CD4-positive, alpha-beta T cell treated with Interleukin-1 beta for 1 hour (primary cell): ENCODE measurements at places on chromosomes 16 and 17.

DNA sequence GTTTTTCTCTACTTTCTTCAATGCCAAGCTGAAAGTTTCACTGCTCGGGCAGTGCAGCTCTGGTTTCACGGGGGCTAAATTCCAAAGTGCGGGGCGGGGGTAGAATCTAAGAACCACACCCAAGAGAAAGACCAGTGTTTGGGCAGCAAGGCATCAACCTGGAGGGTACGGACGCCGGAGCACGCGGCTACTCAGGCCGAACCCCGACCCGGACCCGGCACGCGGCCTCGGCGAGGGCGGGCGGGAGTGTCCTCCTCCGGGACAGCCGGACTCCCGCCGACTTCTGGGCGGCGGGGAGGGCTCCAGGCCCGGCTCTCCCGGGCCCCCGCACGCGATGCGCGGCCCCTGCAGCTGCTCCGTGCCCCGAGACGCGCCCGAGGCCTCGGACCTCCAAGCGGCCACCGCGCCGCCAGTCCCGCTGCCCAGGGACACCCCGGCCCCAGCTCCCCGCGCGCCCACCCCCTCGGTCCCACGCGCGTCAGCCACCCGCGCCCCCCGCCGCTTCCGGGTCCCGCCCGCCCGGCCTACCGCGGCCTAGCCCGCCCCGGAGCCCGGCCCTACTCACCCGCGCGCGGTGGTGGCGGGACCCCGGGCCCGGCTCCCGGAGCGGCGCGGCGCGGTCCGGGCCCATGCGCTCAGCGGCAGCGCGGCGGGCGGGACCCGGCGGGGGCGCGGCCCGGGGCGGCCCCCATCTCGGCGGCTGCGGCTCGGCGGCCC, 561 bp downstream of the AXIN1 start:
- DNase-seq, result peak; percentile 40

DNA sequence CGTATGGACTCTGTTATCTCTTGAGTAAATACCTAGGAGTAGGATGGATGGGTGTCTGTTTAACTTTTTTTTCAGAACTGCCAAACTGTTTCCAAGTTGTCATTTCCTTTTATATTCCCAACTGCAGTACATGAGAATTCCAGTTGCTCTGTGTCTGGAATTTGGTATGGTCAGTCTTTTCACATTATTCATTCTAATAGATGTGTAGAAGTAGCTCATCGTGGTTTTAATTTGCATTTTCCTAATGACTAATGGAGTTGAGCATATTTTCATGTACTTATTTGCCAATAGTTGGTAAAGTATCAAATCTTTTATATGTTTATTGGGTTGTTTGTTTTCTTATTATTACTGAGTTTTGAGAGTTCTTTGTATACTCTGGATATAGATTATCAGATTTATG, 27.0 kb downstream of the MRTFB start:
- no peak for DNase-seq

DNA sequence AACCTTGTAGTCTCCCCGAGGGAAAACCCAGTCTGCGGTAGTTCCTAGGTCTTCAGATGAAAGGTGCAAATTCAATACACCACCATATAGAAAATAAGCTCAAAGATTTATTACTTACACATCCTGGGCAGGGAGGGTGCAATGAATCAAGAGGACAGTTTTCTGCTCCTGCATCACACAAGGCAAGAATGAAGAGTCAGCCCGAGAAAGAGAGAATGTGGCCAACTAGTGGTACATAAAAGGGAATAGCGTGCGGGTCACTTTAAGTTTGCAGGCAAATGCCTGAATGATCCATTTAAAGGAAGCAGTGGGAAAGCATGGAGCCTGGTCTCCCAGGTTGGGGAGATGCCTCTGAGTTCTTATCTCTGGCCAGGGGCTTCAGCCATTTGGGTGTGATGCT, 403.4 kb downstream of the GRIN2A start:
- no peak for DNase-seq

DNA sequence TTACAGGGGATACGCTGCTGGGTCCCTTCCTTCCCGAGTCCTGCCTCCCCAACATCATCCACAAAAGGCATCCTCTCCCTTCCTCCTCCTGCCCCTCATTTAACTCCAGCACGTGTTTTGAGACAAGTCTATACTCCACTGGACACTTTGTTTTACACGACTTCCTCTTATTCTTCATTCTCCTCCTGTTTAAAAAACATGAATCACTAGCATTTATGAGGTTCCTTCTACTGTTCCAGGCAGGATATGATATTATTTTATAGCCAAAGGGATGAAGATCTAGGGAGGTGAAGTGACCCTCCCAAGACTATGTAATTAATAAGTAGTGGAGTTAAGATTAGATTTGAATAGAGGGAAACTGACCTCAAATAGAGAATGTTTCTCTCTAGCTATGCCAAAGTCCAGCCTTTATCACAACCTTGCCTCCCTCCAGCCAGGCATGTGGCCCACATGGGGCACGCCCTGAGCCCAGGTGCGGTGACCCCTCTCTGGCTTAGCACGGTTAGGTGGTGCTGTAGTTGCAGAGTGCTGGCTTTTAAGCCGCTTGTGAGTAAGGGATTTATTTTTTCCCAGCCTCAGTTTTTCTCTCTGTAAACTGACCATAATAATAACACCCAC, 1.3 kb upstream of the HSD17B2 start:
- no peak for DNase-seq

DNA sequence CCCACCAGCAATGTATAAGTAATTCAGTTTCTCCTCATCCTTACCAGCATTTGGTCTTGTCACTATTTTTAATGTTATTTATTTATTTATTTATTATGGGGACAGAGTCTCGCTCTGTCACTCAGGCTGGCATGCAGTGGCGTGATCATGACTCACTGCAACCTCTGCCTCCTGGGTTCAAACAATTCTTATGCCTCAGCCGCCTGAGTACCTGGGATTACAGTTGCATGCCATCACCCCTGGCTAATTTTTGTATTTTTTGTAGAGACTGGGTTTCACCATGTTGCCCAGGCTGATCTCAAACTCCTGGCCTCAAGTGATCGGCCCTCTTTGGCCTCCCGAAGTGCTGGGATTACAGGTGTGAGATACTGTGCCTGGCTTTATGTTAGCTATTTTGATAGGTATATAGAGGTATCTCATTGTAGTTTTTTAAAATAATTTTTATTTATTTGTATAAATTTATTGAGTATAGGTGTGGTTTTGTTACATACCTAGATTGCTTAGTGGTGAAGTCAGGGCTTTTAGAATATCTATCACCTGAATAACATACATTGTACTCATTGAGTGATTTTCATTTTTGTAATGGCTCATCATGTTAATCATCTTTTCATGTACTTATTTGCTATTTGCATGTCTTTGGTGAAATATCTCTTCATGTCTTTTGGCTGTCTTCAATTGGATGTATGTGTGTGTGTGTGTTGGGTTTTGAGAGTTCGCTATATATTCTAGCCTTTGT, 53.3 kb downstream of the TANC2 start:
- DNase-seq, result no peak

GRCh38 chr16:77937473-77938149, 84.7 kb upstream of the CLEC3A start:
- DNase-seq, result no peak

DNA sequence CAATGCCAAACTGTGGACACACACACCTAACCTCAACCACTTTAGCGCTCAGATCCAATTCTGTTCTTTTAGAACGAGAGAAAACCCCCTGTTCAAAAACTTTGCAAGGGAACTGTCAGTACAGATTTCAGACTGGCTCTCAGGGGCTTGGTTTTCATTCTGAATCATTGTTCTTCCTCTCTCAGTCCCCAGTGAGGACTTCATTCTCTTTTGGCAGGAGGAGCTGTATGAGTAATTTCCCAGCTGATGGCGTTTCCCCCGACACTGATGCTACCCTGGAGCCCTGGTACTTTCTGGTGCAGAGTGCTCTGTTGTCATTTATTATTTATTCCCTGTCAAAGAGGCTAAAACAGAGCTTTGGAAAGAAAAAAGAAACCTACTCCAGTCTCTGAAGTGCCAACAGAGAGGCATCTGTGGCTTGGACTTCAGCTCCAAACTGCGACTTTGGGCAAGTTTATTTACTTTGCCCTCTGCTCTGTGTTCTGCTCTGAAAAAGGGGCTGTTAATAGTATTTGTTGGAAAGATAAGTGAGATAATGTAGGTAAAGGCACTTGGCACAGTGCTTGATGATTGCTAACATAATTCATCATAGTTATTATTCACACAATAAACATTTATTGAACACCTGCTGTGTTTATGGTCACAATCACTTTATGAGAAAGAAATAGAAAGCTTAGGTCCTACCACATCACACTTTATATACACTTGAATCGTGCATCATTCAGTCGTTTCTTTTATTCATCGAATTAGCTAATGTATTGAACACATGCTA, 28.3 kb downstream of the ETV4 start:
- DNase-seq, result no peak

GRCh38 chr17:67164302-67164701, 80.7 kb downstream of the HELZ start:
- DNase-seq, result no peak

DNA sequence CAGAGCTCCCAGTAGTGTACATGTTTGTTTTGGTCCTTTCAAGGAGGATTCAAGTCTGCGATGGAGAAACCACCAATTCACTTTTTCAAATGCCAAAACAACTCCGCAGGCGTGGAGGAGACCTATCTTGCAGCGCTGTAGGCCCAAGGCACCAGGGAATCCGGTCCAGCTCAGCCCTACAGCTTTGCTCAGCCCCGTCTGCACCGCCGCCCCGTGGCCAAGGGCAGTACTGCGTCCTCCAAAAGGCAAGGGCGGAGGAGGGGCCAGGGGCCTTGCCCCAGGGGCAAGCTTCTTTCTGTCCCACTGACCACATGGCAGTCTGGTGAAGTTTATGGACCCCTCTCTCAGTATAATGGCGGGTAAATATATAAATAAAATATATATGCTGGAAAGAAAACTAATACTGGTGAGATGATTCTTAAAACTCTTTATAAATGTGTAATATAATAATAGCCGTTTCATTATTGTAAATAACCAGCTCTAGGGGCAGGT, 709 bp upstream of the CD300LG start:
- DNase-seq, result peak; percentile 65

DNA sequence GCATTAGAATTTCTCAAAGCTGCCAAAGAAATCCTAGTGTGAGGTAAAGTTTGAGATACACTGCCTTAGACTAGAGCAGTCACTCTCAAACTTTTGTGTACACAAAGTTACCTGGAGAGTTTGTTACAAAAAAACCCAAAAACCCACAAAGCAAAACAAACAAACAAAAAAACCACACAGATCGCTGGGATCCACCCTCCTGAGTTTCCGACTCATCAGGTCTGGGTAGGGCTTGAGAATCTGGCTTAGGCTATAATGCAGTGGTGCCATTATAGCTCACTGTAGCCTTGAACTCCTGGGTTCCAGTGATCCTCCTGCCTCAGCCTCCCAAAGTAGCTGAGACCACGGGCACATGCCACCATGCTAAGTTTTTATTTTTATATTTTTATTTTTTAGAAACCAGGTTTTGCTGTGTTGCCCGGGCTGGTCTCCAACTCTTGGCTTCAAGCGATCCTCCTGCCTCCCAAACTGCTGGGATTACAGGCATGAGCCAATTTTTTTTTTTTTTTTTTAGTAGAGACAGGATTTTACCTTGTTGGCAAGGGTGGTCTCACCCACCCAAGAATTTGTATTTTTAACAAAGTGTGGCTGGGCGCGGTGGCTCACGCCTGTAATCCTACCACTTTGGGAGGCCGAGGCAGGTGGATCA, 22.3 kb upstream of the SMG1 start:
- no peak for DNase-seq

DNA sequence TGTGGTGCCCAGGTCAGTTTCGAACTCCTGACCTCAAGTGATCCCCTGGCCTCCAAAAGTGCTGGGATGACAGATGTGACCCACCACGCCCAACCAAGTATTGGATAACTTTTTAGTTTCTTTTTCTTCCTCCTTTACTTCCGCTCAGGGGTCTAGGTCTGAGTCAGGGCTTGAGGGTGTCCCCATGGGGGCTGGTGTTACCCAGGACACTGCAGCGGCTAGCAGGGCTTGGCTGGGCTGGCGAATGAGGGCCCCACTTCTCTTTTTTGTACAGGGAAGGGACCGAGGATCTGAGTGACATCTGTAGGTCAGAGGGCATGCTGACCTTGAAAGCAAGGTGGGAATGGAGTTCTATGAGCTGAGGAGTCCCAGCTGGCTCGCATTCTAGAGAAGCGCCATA, 24.9 kb downstream of the RAB11FIP3 start:
- no peak for DNase-seq

- DNase-seq, result no peak
These were observed 24.9 kb upstream of the RFFL start for GRCh38 chr17:35088356-35088880.

DNA sequence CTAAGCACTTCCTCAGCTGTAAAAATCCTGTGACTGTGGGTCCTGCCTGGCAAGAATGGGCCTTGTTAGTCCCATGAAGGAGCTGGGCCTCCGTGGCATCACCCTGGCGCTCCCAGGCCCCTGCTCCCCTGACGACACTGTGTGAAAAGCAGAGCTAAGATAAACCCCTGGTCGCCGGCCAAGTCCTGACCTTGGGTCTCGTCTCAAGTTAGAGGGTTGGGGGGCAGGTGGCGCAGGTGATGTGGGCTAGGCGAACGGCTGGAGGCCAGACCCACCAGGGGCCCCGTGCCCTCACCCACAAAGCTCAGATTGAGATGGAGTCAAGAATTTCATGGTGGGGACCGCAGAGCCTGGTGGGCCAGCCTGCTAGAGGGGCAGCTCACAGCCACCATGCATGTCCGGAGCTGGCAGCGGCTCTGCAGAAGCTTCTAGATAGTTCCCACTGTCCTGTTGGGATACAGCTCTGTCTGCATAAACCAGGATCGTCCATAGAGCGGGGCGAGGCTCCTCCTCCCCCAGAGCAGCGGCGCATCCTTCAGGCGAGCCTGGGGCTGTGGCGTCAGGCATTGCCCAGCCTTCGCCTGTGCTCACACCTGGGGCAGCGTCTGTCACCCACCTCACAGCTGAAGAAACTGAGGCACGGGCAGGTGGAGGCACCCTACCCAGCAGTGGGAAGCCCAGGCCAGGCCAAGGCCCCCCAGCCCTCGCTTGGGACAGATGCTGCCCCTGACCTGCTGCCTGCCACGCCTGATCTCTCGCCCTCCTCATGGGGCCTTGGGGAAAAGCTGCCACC, 12.0 kb downstream of the CYBC1 start:
- DNase-seq, result no peak

GRCh38 chr17:76434870-76435269, 18.1 kb downstream of the UBE2O start:
- DNase-seq, result no peak

- DNase-seq, result no peak
These were observed 18.8 kb downstream of the USP22 start for GRCh38 chr17:21024024-21024423.

- no peak for DNase-seq
These were observed 485 bp downstream of the DNAJA3 start for GRCh38 chr16:4426021-4426684.

GRCh38 chr17:44492706-44493272, 10.4 kb downstream of the GPATCH8 start:
- DNase-seq, result no peak

GRCh38 chr16:75402821-75403475, 30.4 kb downstream of the CFDP1 start:
- DNase-seq, result no peak
